ENCODE measurements at places on chromosomes 6 and 20. TPM values are rescaled to one million over a fixed set of nuclear protein-coding genes. Genes with fewer than 3 reads are reported as not detected.

GRCh38 chr6:37399795-37400490, 33.1 kb upstream of the CMTR1 start:
- no peak for DNase-seq

DNA sequence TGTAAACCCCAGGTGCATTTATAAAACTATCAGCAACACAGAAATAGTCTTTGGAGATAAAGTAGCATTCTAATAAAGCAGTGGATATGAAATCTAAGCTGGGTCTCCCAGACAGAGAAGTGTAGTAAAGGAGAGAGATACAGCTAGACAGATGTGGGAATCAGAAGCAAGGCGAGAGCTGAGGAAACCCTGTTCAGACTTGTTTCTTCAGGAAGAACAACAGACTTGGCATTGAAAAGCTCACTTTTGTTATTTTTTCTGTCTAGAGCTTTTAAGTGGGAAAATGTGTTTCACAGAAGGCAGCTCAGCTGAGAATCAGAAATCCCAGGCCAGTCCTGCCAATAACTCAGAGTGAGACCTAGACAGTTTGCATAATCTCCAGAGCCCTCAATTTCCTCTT, 52.9 kb downstream of the SLC35B3 start:
- DNase-seq: peak; percentile 12

DNA sequence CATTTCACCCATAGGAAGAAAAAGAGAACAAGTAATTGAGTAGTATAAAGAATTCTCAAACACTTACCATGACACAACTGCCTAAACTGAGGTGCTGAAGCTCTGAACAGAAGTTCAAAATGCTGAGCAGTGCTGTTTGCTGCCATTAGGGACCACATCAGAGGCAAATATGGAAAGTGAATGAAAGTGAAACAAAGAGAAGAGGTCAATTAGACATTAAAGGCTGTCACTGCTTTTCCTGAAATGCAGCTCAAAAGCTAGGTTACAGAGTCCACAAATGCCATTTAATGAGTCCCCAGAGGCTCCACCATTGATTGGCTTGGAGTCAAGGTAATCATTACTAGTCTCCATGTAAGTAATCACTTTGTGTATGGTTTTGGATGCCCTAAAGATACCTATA, 46.1 kb downstream of the POU3F2 start:
- no peak for DNase-seq

- DNase-seq: no peak
Measured at GRCh38 chr6:30216096-30216495, 2.9 kb upstream of the TRIM26 start.

TMEM170B gene
- total RNA-seq: 3.9 TPM

- DNase-seq: no peak
Measured at GRCh38 chr6:28117386-28118050, 6.9 kb upstream of the ZSCAN16 start.

- no peak for DNase-seq
Measured at GRCh38 chr20:55974491-55975202, 30.7 kb downstream of the CBLN4 start.

DNA sequence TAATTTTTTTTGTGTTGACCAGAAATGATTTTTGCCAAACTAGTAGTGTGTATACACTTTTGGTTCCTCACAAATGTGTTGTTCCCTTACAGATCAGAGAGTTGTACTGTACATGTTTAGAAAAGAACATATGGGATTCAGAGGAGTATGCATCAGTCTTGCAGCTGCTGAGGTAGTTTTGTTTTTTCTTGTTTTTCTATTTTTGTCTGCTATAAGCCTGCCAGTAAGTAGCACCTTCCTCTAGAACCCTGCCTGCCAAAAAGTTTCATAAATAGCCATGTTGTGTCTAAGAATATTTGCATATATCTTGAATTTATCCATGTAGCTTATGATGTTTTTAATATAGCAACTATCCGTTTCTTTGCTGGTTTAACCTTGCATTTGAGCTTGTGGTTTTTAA, 46.4 kb downstream of the ORC3 start:
- DNase-seq: no peak

DNA sequence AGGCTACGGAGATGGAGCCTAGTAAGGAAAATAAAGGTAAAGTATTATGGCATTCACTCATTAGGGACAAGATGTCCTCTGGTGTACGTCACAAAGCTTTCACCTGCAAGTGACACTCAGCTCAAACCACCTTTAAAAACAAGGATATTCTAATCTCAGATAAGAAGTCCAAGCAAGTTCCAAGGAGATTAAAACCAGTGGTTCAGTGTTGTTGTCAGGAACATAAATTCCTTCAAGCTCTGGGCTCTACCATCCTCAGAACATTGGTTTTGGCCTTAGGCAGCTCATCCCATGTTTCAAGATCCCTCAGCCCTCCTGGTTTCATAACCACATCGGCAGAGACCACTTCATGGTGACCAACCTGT, 116.5 kb downstream of the LY86 start:
- no peak for DNase-seq

- DNase-seq: no peak
Measured at GRCh38 chr6:125743604-125744003, 5.8 kb upstream of the HEY2 start.

DCDC2 gene
- total RNA-seq: 0.04 TPM

DNA sequence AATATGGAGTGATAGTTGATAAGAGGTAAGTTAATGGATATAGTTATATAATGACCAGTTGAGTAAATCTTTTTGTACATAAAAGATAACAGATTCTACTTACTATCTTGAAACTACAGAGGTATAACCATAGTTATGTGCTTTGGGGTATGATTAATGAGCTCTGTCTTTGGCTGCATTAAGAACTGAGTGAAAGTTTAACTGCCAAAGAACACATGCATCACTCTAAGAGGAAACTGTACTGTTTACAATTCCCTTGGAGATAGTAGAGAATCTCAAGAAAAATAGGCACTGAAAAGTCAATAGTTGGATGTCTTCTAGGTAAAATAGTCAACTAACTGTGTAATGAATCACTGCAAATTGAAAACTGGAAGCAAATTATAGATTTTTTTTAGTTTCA, 1129.5 kb downstream of the EPHA7 start:
- DNase-seq: peak; percentile 24

- DNase-seq: no peak
Measured at GRCh38 chr6:34412643-34413214, 13.1 kb downstream of the RPS10 start.

PHACTR1 gene
- 4.3 TPM for total RNA-seq

DNA sequence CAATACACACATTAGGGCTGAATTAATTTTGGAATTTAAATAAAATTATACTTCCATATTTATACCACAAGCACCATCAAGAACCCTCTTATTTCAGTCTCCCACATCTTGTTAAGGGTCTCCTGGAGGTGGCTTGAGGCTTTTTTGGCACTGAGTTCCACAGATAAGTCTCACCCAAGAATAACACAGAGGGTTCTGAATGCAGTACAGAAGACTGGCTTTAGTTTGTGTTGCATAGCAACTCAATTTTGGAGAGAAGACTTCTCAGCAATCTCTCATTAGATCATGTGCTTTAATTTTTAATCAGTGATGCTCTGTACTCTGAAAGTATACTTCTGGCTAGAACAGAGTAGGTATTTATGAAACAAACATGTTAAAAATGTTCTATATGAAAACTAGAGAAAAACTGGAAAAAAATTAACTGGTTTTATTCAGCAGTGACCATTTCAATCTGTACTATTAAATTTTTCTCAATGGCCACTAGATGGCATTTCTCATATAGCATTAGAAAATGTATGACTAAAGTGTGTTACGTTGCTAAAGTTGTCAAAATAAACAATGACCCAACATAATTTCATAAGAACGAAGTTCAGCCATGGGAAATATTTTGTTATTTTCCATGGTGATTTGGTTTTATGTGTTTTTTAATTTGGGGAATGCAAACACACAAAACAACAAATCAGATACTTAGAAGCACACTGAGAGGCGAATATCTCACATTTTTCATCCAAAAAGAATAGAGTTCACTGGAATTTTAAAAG, 32.7 kb upstream of the MAP7 start:
- DNase-seq: peak; percentile 80

GRCh38 chr6:44715925-44716324, 328.4 kb downstream of the CDC5L start:
- DNase-seq: no peak

- DNase-seq: no peak
Measured at GRCh38 chr6:170088582-170088955, 202.3 kb downstream of the DLL1 start.

DNA sequence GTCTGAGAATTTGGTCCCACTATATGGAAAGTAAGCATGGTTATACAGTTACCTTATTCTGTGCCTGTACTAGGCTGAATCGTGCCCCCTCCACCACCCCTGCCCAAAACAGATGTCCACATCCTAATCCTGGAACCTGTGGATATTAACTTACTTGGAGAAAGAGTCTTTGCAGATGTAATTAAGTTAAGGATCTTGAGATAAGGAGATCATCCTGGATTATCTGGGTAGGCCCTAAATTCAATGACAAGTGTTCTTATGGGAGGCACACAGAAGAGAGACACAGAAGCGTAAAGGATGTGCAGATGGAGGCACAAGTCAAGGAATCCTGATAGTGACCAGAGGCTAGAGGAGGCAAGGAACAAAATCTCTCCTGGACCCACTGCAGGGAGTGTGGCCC, 116.7 kb upstream of the MAN1A1 start:
- no peak for DNase-seq

MCCD1 gene
- not detected for total RNA-seq

CBLN4 gene
- 0.09 TPM for total RNA-seq

DNA sequence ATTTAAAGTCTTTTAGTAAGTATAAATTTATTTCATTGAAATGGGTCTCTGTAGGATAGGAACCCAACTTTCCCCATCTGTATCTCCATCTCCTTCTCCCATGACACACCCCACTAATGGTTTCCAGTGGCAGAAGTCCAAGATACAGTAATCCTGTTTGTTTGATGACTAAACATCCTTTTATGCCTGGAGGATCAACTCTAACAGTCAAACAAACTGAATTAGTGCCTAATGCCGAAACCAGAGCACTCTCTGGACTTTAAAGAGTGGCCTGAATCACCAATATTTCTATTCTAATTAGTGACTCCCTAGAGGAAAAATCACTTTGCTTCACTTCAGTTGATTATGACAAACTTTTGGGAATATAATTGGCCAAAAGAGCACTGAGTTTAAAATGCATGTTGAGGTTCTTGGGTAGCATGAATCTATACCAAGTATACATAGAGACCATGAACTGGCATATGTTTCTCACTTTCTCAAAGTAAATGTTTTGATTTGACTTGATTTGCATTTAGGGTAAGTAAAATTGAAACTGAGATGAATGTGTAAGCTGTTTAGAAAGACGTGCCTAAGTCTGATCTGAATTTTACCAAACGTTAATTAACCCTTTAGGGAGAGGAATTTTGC, 776.4 kb upstream of the NRSN1 start:
- DNase-seq: peak; percentile 40

- no peak for DNase-seq
Measured at GRCh38 chr6:65524232-65524631, 182.8 kb downstream of the EYS start.

DNA sequence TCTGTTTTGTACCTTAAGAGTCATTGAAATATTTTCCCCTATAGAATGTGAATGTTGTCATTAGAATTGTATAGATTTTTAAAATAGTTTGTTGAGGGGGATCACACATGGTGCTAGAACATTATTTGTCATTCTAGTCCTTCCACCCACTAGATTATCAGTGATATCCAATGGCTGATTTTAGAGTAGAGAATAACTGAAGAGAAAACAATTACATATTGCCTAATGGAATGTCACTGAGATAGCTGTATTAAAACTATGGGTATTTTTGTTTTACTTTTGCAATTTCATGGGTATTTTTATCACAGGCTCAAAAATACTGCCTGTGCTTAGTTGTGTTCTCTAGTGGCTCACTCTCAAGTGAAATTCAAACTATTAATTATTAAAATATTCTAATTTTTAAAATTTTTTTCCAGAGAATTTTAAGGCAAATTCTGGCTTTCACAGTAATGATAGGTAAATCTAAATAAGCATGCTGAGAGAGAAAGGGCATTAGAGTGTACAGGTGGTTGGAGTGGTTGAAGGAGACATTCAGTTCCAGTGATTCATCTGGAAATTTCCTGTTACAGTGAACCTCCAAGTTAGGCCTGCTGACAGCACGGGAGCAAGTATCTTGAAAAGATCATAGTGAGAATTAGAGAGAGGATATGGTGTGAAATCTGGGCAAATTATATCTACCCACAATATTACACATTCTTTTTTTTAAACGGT, 399.6 kb downstream of the NKAIN2 start:
- DNase-seq: no peak

CASS4 gene
- total RNA-seq: 5.5 TPM

DNA sequence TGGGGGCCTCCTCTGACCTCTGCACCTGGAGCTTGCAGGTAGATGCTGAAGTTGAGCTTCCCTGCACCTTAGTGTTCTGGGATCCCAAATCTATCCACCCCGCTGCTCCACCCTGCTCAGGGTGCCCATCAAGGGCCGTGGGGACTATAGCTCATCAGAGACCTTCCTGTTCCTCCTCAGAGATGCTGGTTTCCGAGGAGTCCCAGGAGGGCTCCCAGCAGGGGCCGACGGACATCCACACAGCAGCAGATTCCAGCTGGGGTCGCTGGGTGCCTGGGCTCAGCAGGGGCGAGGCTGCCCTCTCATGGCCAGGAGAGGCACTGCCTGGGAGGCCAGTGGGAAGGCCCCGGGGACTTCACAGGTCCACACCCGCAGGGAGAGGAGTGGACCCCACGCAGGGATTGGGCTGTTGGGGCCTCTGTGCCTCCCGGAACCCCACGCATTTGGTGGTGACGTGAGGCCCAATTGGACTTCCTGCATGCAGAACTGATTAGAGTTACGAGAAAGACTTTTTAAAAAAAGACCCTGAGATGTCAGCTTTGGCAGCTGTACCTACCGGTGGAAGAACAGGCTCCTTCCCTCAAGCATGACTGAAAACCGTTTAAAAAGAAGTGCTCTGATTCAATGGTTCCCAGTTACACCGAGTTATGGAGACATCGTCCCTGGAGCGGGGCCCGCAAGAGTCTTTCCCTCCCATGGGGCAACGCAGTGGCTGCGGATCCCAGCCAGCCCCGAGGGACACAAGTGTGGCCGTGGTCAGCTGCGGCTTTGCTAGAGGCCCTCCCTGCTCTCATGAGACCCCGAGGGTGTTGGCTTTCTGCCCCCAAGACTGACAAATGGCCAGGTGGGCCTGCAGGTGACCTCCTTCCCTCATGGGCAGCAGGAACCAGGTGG, 25.3 kb upstream of the SLCO4A1 start:
- DNase-seq: peak; percentile 54

PLEKHG1 gene
- total RNA-seq: 13.4 TPM

RRAGD gene
- 103 TPM for total RNA-seq

Measured in muscle of leg (tissue), 16 donors.